ENCODE measurements at places on chromosomes 2 and 18.

DNA sequence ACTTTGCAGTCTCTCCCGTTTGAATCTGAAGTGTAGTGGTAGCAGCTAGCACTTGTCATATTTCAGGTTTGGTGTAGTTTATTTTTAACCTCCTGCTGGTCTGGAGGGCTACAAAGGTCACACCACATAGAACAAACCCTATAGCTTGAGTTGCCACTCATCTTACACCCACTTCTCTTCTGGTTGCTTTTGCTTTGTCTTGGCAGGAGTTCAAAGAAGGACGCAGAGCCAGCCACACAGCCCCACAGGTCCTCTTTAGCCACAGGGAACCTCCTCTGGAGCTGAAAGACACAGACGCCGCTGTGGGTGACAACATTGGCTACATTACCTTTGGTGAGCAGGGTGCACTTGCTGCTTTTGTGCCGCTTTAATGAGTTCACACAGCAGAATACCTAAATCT is 15.6 kb upstream of the GPBAR1 start:
- DNase-seq, result no peak

GRCh38 chr2:46498681-46499080 is 19.3 kb downstream of the TMEM247 start:
- DNase-seq, result no peak

GRCh38 chr18:14945984-14946383 is 198.0 kb downstream of the ANKRD30B start:
- no peak for DNase-seq

DNA sequence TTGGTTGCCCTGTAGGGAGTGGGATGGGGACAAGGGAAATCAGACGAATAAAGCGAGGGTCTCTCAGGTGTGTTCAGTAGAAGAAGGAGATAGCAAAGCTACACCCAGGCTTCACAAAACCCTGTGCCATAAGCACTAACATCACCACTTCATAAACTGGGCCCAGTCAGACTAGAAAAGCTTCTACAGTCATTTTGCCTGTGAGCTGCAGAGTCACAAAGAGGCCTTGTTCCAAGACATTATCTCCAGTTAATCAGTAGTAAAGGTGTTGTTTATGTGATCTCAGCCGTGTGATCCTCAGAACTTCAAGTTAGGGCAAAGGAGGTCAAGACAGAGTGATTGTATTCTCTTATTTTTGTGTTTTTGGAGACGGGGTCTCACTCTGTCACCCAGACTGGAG is 148.0 kb downstream of the GALR1 start:
- no peak for DNase-seq

DNA sequence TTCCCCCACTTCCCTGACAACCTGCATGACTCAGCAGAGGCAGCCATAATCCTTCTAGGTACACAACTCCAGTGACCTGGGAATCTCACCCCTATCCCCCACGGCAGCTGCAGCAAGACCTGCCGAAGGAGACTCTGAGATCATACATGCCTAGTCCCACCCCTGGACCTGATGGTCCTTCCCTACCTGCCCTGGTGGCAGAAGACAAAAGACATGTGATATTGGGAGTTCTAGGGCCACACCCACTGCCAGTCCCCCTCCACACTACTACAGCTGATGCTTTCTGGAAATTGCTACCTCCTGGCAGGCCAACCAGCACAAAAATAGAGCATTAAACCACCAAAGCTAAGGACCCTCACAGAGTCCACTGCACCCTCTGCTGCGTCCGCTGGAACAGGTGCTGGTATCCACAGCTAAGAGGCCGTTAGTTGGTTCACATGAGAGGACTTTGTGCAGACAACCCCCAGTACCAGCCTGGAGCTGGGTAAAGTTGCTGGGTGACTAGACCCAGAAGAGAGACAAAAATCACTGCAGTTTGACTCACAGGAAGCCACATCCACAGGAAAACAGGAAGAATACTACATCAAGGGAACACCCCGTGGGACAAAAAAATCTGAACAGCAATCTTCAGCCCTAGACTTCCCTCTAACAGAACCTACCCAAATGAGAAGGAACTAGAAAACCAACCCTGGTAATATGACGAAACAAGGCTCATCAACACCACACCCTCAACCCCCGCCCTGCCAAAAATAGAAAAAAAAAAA is 12.5 kb downstream of the MARCO start:
- no peak for DNase-seq

DNA sequence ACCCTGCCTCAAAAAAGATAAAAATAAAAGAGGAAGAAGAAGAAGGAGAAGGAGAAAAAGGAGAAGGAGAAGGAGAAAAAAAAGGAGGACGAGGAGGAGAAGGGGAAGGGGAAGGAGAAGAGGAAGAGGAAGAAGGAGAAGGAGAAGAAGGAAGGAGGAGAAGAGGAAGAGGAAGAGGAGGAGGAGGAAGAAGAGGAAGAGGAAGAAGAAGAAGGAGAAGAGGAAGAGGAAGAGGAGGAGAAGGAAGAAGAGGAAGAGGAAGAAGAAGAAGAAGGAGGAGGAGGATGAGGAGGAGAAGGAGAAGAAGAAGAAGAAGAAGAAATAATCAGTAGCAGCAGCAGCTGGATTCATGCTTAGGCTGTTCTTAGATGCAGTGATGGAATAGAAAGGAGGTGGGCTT is 159.7 kb downstream of the TFCP2L1 start:
- DNase-seq, result no peak

DNA sequence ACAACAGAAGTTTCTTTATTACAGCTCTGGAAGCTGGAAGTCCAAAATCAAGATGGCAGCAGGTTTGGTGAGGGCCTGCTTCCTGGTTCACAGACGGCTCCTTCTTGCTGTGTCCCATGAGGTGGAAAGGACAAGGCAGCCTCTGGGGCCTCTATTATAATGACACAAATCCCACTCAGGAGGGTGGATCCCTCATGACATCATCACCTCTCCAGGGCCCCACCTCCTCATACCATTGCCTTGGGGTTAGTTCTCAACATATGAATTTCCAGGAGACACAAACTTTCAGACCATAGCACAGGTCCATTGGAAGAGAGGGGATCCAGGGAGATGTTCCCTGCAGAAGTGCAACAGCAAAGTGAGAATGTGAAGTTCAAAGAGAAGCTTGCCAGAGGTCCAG is 202.8 kb downstream of the TFCP2L1 start:
- no peak for DNase-seq

- no peak for DNase-seq
Measured at GRCh38 chr2:50722776-50723175, 309.2 kb downstream of the NRXN1 start.

DNA sequence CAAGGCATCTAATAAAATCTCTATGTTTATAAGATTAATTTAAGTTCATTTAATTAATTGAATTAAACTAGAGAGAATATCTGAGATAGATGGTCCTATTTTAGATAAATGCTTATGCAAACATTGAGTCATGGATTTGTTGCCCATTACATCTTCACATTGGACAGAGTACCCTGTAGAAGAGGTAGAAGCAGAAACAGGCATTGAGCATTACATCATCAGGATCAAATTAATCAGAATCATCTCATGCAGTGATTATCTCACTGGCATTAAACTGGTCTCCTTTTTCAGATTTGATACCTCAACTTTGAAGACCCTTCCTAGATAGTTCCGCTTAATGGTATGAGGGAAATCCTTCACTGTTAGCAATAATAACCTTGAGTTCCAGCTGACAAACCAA is 469.6 kb upstream of the VRK2 start:
- DNase-seq, result no peak

- no peak for DNase-seq
Measured at GRCh38 chr2:65275141-65275915, 47.7 kb downstream of the ACTR2 start.

GRCh38 chr2:10960606-10961489 is 49.1 kb downstream of the KCNF1 start:
- DNase-seq, result no peak

DNA sequence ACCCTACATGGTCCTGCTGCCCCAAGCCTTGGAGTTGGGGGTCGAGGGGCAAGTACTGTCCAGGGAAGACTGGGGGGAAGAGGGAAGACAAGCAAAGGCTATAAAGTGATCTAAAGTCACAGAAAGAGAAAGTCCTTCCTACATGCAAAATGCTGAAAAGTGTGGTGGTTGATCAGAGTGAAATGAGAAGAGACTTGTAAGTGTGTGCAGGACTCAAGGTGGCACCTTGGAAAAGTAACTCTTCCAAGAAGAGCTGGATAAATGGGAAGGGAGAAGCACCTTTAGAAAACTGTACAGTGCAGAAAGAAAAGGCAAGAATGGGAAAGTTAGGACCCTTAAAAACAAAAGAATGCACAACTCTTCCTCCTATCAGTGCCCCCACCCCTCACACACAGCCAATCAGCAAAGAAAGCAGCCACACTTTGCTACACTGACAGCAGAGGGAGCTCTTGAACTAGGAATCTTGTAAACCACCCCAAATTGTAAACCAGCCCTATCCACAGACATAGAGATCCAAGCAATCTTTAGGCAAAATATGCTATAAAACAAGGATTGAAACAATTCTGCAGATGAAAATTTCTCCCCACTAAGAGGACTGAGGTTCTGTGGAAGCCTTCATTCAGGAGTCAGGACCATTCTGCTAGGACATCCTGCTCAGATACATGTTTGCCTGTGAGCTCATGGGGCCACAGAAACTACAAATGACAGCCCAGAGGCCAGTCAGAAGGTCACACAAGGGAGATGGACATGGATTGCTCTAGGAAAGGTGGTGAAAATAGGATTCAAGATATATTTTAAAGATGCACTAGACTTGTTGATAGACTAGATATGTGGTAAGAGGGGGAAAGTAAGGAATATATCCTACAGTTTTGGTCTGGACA is 146.4 kb downstream of the FTCDNL1 start:
- DNase-seq, result peak; percentile 11

DNA sequence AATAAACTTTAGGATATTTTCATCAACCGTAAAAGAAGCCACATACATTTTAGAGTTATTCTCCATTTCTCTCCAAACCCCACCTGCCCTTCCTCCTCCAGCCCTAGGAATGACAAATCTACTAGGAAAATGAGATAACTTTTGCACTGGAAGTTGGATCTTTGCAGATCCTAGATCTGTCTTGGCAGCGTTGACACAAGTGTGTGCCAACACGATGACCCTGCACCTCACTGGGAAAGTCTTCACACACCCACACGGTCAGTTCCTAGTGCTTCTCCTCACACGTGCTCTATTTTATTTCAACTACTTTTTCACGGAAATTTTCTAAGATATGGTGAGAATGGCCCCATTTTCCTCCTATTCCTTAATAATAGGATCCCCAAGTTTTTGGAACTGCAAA is 14.1 kb upstream of the HPCAL1 start:
- DNase-seq, result no peak

- peak; percentile 26 for DNase-seq
Measured at GRCh38 chr2:203535784-203536585, 884 bp upstream of the RAPH1 start.
